ENCODE measurements at places on chromosomes 12 and 14.

GRCh38 chr12:19410629-19411185 is 28.6 kb upstream of the AEBP2 start:
- no peak for DNase-seq

DNA sequence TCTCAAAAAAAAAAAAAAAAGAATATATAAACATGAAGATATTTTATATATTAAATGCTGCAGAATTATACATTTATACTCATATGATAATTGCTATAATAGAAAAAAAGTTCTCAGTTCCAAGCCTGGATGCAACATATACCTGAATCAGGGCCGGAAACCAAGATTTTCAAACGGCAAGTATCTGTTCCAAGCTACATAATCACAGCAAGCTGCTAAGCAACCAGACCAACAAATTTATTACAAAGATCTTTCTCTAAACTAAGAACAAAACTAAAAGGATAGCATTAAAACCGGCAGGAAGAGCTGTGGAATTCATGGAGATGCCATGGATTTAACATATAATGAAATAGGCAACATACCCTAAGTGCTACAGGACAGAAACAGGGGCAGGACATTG is 7.1 kb downstream of the RACGAP1 start:
- no peak for DNase-seq

GRCh38 chr12:124732275-124733075 is 131.2 kb downstream of the SCARB1 start:
- no peak for DNase-seq

DNA sequence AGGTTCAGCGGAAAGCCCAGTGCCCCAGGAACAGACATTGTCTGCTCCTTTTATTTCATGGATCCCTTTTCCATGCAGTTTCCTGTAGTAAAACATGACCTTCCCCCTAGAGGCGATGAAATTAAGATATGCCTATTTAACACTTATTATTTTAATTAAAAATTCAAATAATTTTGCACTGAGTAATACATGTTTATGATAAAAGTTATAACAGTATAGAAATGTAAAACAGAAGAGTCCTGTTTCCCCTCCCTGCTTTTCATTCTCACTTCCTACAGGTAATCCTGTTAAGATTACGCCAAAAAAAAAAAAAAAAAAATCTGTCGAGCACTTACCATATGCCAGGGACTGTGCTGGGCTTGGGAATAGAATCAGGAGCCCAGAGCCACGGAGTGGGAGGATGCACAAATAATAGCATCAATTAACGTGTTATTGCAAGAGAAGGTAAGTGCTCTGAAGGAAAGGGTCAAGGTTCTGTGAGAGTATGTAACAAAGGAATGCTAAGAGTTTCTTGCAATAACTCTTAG is 830 bp upstream of the LPCAT3 start:
- DNase-seq, result no peak

Measured in stimulated activated CD4-positive, alpha-beta T cell treated with anti-CD3 and anti-CD28 coated beads, Interleukin-15, amount 100 ng/mL, for 1 hour (primary cell).